ENCODE measurements at places on chromosomes 7 and 10. TPM values are rescaled to one million over a fixed set of nuclear protein-coding genes. Genes with fewer than 3 reads are reported as not detected.
A peak's percentile ranks its signal among the peaks of the same experiment; 100 is the strongest.

The MEOX2 gene
- 47.8 TPM for total RNA-seq

The NXPH1 gene
- total RNA-seq = not detected

The CHN2 gene
- total RNA-seq = 5.0 TPM

The LRMDA gene
- total RNA-seq = 5.1 TPM

The DRGX gene
- total RNA-seq = not detected

The ZNF804B gene
- not detected for total RNA-seq

The SLC13A1 gene
- total RNA-seq = not detected

The UNCX gene
- not detected for total RNA-seq

The CYP3A7 gene
- not detected for total RNA-seq

The PSTK gene
- total RNA-seq = 1.6 TPM

GRCh38 chr10:20993830-20994527, 96.9 kb upstream of the NEBL start:
- H3K36me3 ChIP-seq = no peaks in the 10 kb centered on the region
- H3K4me1 ChIP-seq = no peaks in the 10 kb centered on the region
- no peak overlapping the region for H3K27ac ChIP-seq
- DNase-seq = no peak
- H3K27me3 ChIP-seq = no peaks in the 10 kb centered on the region

GRCh38 chr7:73994023-73994422, 34.0 kb upstream of the ELN start:
- no peak overlapping the region for H3K27ac ChIP-seq
- H3K4me3 ChIP-seq = no peak overlapping the region
- H3K36me3 ChIP-seq = no peaks in the 10 kb centered on the region
- no peak for DNase-seq

DNA sequence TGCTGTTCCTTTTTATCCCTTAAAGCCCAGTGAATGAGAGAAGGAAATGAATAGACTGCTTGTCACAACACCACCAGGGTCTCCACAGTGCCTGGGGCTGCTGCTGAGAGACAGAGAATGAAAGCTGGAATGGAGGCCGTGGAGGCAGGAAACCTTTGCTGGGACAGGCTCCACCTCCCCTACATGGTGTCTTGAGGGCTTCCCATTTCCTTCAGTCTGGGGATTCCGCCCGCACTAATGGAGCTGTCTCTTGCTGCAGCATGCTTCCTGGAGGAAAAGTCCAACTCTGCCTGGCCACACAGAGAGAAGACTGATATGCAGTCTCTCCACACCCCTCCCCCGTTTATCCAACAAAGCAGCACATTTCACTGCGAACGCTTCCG, 54.5 kb downstream of the LRRC4 start:
- no peak overlapping the region for H3K4me3 ChIP-seq
- no peak for DNase-seq
- no peaks in the 10 kb centered on the region for H3K27me3 ChIP-seq
- H3K4me1 ChIP-seq = no peaks in the 10 kb centered on the region
- H3K27ac ChIP-seq = no peak overlapping the region

DNA sequence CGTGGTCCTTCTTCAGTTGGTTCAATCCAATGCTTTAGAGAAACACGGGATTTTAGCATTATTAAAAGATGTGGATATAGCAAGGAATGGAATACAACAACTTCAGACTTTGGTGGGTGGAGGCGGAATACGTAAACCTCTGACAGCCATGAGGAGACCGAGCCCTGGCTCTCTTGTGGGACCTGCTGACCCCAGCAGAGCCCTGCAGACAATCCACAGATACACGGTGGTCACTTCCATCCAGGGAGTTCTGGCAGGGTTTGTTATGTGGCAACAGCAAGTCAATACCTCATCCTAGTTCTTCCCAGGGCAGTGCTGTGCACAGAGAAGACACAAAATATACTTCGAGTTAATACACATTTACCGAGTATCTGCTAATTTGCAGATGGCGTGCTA, 118.5 kb upstream of the DIP2C start:
- H3K4me1 ChIP-seq = no peaks in the 10 kb centered on the region
- H3K4me3 ChIP-seq = no peak overlapping the region
- H3K36me3 ChIP-seq = peaks cover 25% of the 10 kb centered on the region
- H3K27me3 ChIP-seq = no peaks in the 10 kb centered on the region

DNA sequence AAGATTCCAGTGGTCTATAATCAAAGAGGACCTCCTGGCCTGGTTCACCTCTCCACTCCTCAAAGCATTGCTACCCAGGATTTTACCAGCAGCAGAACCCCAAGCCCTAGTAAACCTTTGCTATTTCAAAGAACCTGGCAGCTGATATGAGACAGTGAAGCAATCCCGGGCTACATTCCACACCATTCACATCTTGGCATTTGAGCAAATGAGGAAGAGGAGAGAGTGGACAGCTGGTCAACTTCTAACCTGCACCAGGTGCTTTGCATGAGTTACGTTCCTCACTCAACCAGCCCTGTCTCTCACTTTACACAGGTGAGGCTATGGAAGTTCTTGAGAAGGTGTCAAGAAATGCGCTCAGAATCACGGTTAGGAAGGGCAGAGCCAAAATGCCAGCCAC, 1.1 kb downstream of the CCDC3 start:
- no peak overlapping the region for H3K27ac ChIP-seq
- H3K4me1 ChIP-seq = no peaks in the 10 kb centered on the region
- no peak for DNase-seq
- H3K36me3 ChIP-seq = no peaks in the 10 kb centered on the region
- peaks cover 19% of the 10 kb centered on the region for H3K27me3 ChIP-seq

- H3K36me3 ChIP-seq = no peaks in the 10 kb centered on the region
- no peak for DNase-seq
- no peak overlapping the region for H3K27ac ChIP-seq
- H3K27me3 ChIP-seq = no peaks in the 10 kb centered on the region
Measured at GRCh38 chr7:12941512-12941911, 254.1 kb downstream of the ARL4A start.

- no peak overlapping the region for H3K4me3 ChIP-seq
- no peak for DNase-seq
- H3K27ac ChIP-seq = no peak overlapping the region
- no peaks in the 10 kb centered on the region for H3K27me3 ChIP-seq
Measured at GRCh38 chr10:33817605-33818004, 483.1 kb upstream of the NRP1 start.

DNA sequence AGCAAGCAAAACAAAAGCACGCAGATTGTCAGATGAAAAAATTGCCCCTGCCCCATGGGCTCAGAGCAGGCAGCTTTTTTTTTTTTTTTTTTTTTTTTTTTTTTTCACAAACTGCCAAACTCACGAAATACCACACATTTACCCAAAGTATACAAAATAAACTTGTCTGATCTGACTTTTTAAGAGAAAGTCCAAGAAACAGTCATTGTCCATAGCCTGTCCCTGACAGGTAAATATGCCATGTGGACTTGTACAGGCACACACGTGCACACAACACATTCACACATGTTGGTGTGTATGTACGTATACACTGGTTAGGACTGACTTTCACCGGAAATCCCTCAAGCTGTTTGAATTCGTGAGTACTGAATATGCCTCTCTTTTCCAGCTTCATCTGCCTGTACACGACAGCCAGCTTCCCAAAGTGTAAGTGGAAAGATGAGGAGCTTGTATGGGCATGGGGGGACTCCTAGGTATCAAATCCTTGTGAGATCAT, 929 bp upstream of the HGF start:
- H3K4me3 ChIP-seq = no peak overlapping the region
- no peak overlapping the region for H3K27ac ChIP-seq
- H3K4me1 ChIP-seq = peaks cover 3% of the 10 kb centered on the region
- no peaks in the 10 kb centered on the region for H3K27me3 ChIP-seq
- DNase-seq = no peak

DNA sequence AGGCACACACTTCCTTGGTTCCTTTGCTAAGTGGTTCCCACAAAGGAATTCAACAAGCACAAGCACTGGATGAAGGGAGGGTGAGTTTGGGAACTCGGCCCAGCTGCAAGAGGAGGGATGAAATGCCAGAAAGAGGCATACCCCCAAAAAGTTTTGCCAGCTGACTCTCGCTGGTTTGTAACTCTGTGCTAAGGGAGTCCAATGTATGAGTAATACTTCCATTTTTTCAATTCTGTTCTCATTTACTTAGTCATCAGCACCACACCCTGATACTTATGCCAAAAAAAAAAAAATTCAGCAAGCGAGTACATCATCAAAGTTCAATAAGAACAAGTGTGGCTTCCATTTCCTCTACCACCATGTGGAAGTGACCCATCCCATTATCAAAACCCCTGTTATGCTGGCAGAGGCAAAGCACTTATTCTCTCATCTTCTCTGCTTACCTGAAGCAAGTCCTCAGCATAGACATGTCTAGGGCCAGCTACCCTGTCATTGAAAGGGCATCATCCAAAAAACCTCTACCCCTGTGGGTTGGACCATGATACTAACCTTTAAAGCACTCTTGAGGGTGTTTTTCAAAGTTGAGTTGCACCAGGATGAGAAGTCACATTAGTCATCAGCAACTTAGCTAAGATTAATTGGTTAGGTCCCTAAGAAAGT, 6.9 kb upstream of the HYCC1 start:
- DNase-seq = peak; percentile 60
- H3K27ac ChIP-seq = peak overlapping the region; percentile 19
- peaks cover 45% of the 10 kb centered on the region for H3K4me1 ChIP-seq
- no peak overlapping the region for H3K4me3 ChIP-seq

GRCh38 chr7:74430961-74431466, 22.7 kb upstream of the GTF2IRD1 start:
- DNase-seq = no peak
- H3K27ac ChIP-seq = no peak overlapping the region
- no peaks in the 10 kb centered on the region for H3K27me3 ChIP-seq
- no peak overlapping the region for H3K4me3 ChIP-seq

DNA sequence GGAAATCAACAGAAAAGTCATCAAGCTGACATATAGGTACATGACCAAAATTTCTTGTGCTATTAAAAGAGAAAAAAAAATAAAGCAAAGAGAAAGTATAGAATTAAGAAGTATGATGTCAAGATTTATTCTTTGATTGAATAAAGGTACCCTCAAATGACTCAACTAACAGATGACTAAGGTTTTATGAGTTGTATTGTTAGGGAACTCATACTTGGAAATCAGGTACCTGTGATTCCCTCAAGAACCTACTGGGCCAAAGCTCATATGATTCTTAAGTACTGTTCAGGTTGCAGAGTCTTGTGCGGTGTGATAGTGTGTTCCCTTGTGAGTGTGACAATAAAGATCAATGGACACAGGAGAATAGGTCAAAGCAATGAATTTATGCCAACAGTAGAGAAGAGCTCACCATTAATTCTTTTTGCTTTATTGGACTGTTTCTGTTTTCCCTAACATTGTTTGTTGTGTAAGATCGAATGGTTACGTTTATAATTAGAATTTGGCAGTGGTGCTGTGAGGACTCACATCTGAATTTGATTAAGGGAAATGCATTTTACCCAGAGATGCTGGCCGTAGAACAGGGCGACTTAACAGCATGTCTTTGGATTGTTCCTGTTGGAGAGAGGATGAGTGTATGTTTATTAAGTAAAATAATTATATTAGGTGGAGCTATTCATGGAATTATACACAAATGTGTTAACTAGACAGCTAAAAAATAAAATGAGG, 293.2 kb upstream of the SEMA3D start:
- no peaks in the 10 kb centered on the region for H3K4me1 ChIP-seq
- DNase-seq = no peak
- no peak overlapping the region for H3K4me3 ChIP-seq

DNA sequence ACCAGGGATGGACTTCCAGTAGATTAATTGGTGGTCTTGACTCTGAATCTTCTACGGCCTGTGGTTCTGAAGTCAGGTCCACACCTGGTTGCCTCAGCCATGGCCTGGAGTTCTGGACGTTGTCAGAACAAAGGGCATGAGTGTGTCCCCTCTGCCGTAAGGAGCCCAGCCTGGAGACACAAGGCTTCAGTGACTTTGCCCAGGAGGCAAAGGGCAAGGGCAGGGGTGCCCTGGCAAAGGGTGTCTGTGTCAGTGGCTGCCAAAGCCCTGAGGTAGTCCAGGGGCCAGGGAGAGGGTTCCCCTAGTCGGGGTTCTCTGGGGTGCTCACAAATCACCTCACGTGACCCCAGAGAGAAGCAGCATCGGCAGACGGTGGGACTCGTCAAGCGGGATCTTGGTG, 273.2 kb upstream of the ZNF32 start:
- peaks cover 3% of the 10 kb centered on the region for H3K27me3 ChIP-seq
- H3K4me3 ChIP-seq = no peak overlapping the region
- no peak overlapping the region for H3K27ac ChIP-seq
- no peak for DNase-seq

GRCh38 chr7:121395494-121395960, 581 bp downstream of the FAM3C start:
- no peaks in the 10 kb centered on the region for H3K27me3 ChIP-seq
- H3K27ac ChIP-seq = peak overlapping the region; percentile 87
- H3K4me1 ChIP-seq = peaks cover 16% of the 10 kb centered on the region
- H3K36me3 ChIP-seq = peaks cover 3% of the 10 kb centered on the region
- peak; percentile 36 for DNase-seq
- H3K4me3 ChIP-seq = peak overlapping the region; percentile 73

GRCh38 chr7:2164646-2165045, 68.1 kb downstream of the MAD1L1 start:
- no peaks in the 10 kb centered on the region for H3K27me3 ChIP-seq
- no peaks in the 10 kb centered on the region for H3K36me3 ChIP-seq
- H3K4me1 ChIP-seq = no peaks in the 10 kb centered on the region
- DNase-seq = no peak
- no peak overlapping the region for H3K27ac ChIP-seq

DNA sequence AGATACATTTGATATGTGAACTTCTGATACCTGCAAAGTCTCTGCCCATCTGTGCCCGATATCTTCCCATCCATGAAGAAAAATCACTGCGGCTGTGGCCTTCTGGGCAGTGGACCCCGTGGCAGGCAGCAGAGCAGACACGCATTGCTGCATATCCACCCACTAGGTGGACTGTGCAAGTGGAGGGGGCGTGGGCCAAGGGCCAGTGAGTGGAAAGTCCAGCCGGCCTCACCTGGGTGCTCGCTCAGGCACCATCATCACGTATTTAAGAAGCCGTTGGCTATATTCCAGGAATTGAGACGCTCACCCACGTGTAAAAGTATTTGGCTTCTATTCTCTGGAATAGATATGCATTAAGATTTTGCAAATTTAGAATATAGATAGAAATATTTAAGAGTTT, 30.8 kb upstream of the SLC13A1 start:
- DNase-seq = no peak
- no peak overlapping the region for H3K4me3 ChIP-seq
- H3K27me3 ChIP-seq = no peaks in the 10 kb centered on the region
- no peak overlapping the region for H3K27ac ChIP-seq
- H3K4me1 ChIP-seq = no peaks in the 10 kb centered on the region
- no peaks in the 10 kb centered on the region for H3K36me3 ChIP-seq

DNA sequence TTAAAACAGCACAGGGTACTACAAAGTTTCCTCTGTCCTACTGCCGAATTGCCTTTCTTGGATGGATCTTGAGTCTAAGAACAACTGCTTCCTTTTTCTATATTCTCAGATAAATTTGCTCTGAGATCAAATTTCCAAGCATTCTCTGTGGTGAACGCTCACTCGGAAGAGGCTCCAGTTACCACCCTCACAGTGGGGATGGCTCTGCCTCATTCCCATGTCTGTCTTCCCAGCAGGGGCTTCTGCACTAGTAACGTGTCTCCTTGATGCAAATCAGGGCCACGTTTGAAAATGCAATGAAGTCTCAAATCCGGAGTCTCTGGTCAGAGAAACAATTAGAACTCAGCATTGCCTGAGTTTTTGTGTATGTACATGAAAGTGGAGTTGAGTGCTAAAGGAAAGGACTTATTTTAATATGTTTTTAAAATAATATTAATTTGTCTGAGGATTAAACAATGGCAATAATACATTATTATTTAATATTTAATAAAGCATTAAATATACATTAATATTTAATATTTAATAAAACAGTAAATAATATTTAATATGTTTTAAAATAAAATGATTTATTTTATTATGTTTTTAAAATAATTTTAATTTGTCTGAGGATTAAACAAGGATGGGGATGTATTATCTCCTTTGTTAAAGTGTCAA, 61.8 kb downstream of the INHBA start:
- DNase-seq = no peak
- no peak overlapping the region for H3K27ac ChIP-seq
- no peaks in the 10 kb centered on the region for H3K4me1 ChIP-seq
- no peak overlapping the region for H3K4me3 ChIP-seq
- no peaks in the 10 kb centered on the region for H3K27me3 ChIP-seq
